Left cardiac atrium (tissue), 4 donors: ENCODE measurements at places on chromosomes 6 and 20. TPM values are rescaled to one million over a fixed set of nuclear protein-coding genes. Genes with fewer than 3 reads are reported as not detected.
A peak's percentile ranks its signal among the peaks of the same experiment; 100 is the strongest.

The NFYA gene
- 11.8 TPM for total RNA-seq

DNA sequence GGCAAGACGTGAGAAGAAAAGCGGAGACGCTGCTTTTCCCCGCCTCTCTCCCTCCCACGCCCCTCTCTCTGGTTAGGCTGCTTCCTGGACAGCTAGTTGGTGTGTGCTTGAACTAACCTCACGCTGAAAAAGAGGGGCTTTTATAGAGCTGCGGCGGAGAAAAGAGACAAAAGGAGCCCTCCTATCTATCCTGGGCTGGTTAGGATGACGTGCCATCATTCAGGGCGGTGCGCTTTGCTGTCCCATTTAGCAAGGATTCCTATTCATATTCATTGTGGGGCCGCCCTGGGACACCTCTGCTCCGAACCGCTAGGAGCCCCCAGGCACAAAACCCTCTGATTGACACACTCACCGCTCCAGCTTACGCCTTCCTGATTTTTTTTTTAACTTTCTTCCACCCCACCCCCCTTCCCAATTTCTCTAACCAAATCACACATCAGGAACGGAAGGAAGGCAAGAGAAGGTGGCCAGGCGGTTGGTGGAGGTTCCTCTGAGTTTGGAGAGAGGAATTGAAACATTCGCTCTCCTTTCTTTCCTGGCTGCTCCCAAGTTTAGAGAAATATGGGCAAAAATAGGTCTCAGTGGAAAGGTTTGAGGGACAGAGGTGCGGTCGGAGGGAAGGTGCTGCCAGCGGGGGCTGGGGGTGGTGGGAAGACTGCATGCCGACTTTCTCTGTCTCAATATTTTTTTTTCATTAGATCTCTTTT is at the start of gene OLIG3:
Gene OLIG3, minus strand, starts transcription at position 114 of the 707 bp plus-strand sequence. CDS start 224 bp downstream, outside the sequence.
- no peak for DNase-seq

DNA sequence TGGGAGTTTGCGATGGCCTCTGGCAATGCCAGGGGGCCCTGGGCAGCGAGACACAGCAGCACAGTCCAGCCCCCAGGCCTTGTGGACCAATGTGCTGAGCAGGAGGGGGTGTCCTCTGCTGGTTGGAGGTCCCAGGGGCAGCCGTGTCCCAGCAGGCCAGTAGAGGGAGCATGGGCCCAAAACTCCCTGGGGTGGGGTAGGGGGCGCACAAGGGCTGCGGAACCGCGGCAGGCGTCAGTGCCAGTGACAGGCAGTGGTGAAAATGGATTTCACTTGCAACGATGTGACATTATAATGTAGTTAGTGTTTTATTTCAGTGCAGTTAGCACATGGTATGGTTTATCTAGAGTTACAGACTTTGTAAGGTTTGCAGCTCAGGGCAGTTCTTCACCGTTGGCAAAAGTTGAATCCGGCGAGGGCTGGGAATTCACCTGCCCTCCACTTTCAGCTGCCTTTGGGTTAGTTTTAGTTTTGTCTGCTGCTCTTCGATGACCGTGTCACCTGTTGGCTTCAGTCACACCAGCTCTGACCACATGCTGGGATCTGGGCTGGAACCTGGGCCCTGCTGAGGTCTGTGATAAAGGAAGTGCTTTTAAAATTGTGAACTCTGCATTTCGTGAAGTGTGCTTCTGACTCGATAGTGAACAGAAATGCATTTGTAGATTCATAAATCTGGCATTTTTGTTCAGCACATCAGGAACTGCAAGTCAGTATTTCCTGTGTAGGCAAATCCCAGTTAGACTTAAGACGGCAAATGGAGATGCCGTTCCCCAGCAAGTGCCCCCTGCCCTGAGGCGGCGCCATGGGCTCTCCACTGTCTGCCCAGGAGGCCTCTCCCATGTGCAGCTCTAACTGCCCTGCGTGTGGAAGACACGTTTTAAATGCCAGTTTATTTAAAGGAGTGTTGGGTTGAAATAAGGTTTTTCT is 46.8 kb downstream of the PYGB start:
- peak; percentile 52 for DNase-seq

- peak; percentile 76 for DNase-seq
These were observed 16.1 kb upstream of the CCN6 start for GRCh38 chr6:112037783-112038216.

The SLC32A1 gene
- not detected for total RNA-seq

The MAS1 gene
- not detected for total RNA-seq

DNA sequence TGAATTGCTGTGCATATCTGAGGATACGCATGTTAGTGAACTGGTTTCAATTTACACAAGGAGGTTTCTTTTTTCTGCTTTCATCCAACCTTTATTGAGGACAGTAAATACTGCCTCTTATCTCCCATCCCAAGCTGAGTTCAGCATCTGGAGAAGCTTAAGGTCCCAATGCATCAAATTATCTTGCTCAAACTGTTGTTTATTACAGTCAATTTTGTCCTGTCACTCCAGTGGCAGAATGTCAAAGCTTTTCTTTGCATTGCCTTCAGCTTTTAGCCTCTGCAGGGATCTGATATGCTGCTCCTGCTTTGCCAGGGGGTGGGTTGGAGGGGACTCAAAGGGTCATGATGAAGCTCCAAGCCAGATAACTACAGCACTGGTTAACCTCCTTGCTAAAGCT is 435.4 kb upstream of the SOX4 start:
- no peak for DNase-seq

GRCh38 chr6:116314878-116315277 is 35.1 kb upstream of the TSPYL1 start:
- DNase-seq, result no peak

DNA sequence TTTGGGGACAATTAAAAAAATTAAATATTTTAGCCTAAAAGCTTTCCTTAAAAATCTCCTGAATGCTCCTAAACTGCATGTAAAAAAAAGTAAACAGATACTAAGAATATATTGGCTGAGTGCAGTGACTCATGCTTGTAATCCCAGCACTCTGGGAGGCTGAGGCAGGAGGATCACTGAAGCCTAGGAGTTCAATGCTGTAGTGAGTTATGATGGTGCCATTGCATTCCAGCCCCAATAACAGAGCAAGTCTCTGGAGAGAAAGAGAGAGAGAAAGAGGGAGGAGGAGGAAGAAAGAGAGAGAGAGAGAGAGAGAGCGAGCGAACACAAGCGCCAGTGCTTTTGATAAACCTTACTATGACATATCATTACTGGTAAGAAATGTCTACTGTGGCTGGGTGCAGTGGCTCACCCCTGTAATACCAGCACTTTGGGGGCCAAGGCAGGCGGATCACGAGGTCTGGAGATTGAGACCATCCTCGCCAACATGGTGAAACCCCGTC is 58.8 kb downstream of the FKBP5 start:
- DNase-seq, result no peak

DNA sequence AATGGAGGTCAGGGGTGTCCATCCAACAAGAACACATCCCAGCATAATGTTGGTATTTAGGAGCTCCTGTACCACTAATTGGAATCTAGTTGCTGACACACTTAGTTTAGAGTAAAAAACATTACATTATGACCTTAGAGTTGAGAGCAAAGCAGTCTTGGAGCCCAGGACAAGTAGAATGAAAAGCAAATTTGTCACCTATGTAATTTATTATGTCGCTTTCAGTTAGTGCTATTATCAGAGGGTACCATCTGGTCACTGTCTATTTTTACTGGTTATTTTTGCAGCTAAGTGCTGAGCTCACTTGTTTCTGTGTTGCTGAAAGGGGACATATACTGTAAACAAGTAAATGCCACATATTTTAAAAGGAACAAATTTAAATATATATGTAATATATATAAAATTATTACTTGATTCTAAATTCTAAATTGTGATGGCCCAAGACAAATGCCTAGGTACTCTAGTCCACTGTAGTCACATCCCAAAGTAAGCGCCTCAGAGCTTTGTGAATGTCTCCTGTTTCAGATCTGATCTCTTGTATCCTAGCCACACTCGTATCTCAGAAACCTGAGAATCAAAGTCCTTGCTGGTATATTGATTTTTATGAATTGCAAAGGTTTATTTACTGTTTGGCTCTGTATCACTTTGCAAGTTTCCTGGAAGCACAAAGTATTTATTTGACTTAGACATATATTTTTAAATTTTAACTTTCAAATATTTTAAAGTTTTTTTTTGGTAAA is 148.6 kb upstream of the MAN1A1 start:
- DNase-seq, result no peak

The BPIFB2 gene
- not detected for total RNA-seq

The GTSF1L gene
- not detected for total RNA-seq

DNA sequence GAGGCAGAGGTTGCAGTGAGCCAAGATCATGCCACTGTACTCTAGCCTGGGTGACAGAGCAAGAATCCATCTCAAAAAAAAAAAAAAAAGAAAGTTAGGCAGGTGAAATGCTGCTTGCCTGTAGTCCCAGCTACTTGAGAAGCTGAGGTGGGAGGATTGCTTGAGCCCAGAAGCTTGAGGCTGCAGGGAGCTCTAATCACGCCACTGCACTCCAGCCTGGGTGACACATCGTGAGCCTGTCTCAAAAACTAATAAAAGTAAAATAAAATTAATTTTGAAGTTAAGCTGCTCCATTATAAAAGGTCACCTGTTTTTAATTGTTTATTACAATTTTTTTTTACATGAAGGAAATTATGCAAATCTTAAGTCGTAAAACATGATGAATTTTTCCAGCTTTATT is 23.2 kb upstream of the SAMHD1 start:
- no peak for DNase-seq

GRCh38 chr6:105514306-105514705 is 111.4 kb upstream of the PREP start:
- DNase-seq, result no peak

The STX11 gene
- 11.4 TPM for total RNA-seq

- no peak for DNase-seq
These were observed 540.5 kb downstream of the CD83 start for GRCh38 chr6:14658030-14658429.

DNA sequence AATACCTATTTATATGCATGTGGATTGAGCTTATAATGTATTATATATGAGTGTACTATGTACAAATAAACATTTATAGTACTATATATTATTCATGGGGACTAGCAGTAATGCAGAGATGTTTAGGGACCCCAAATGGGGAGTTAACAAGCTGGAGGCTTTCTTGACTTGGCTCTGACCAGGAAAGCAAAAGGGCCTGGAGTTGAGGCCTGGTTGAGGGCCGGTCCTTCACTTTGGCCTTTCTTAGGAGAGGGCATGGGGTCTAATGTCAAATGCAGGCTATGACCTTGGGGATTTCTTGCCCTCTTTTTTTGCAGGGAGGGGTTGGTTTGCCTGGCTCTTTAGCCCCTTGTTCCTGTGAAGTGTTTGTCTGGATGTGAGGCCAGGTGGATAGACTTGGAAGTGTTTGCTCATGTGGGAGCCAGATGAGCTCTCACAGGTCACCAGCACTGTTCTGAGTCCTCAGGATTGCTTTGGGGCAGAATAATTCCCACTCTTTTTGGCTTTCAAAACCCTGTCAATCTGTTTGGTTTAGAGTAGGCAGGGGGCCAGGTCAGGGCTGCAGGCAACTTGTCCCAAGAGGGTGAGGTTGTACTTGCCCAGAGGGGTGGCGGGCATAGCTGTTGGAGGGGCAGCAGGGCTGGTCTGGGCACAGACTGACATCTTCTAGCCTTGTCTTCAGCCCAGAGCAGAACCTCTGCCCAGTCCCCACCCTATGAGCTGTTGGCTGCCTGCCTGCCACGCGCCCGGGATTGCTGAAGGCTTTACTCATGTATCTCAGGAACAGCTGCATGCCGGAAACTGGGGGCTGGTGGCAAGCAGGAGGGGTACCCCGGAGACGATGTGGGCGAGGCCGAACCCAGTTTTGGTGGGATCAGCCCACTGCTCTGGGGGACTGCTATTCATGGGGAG is 14.6 kb downstream of the TJAP1 start:
- peak; percentile 87 for DNase-seq

DNA sequence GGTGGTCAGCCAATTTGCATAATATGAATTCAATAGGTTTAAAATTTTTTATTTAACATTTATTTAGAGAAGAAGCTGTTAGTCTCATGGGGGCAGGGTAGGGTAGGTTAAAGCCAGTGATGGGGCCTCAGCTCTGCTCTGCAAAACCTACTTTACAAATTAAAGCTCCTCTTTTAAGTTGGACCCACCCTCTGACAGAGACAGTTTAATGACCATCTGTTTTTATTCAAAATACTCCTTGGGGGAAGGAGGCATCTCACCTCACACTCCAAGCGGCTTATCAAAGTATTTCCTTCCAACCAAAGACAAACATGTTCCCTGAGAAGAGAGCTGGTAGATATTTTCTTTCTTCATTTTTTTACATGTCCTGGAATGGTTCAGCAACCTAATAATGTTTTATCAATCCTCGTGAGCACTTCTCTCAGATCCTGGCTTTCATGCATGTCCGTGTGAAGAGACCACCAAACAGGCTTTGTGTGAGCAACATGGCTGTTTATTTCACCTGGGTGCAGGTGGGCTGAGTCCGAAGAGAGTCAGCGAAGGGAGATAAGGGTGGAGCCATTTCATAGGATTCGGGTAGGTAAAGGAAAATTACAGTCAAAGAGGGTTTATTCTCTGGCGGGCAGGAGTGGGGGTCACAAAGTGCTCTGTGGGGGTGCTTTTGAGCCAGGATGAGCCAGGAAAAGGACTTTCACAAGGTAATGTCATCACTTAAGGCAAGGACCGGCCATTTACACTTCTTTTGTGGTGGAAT is 184.7 kb downstream of the GJA1 start:
- DNase-seq, result no peak

DNA sequence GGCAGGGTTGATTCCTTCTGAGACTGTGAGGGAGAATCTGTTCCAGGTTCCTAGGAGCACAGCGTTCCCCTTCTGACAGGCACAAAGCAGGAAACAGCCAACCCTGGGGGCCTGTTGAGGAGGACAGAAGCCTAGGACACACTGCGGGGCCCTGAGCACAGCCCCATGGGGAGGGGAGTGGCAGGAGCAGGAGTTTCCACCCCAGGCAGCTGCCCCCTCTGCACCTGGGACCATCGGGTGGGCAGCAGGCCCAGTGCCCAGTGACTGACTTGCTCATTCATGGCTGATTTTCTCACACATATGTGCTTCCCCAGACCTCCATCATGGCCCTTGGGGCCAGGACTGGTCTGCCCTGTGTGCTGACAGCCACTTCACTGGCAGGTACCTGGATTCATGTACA is 6.2 kb upstream of the SLC22A1 start:
- no peak for DNase-seq

DNA sequence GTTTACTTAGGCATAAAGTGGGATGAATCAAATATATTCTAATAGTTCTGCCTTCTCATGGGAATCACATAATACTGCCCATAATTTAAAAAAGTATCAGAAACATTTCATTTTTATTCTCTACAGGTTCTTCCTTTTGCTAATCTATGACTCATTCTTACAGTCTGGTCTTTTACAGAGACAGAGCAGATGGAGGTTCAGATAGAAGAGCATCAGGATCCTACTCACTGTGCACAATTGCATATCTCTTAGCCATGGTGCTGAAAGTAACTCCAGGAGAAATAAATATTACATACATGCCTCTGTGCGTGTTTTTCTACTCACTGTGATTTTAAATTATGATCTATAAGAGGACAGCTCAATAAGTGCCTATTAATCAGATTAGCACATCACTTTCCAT is 16.3 kb upstream of the OR2B6 start:
- no peak for DNase-seq
